HFF-Myc (cell line): ENCODE measurements at places on chromosomes 7 and 10.

DNA sequence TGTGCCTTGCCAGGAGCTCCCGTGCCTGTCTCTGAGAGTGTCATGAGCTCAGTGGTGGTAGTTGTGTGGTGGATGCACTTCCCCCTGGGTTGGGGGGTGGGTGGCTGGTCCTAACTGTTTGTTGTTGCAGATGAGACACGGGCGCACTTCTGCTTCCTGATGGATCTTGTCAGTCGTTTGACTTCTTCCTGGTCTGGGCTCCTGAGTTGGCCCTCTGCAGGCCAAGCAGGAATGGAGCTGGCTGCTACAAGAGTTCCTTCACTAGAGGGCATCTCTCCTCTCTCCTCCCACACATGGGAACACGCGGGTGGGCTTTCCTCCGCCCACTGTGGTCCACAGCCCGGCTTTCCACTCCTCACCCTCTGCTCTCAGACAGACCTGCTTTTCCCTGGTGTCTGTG lies 82.0 kb downstream of the BMS1 start:
- no peak for DNase-seq

- DNase-seq = no peak
Observed at GRCh38 chr7:135247746-135248471, 14.3 kb downstream of the STRA8 start.

DNA sequence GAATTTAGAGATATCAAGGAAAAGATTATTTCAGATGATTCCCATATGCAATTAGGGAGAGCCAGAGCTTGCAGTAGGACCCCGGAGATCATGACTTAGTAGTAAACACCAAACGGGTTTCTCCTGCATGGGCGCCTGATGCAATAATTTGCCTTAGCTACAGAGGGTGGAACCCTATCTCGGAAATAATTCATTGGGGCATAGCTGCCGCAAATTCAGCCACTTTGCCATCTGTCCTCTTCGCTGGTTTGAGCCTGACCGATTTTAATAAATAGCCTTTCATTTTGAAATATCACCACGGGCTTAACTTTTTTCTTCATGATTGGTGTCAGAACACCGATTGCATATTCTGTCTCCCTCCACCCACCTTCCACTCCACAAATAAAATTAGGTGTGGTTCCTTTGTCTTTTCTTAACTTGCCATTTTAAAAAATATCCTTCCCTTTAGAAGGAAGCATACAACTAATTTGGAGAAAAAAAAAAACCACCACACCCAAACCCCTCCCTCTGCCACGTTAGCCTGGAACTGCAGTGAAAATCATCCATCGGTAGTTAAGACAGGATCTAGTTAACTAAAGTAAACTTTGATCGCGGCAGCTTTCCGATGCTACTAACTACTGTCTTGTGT lies 1.4 kb downstream of the GARS1 start:
- DNase-seq = no peak

- DNase-seq = no peak
Observed at GRCh38 chr7:150410680-150411346, 31.7 kb downstream of the ZNF775 start.

DNA sequence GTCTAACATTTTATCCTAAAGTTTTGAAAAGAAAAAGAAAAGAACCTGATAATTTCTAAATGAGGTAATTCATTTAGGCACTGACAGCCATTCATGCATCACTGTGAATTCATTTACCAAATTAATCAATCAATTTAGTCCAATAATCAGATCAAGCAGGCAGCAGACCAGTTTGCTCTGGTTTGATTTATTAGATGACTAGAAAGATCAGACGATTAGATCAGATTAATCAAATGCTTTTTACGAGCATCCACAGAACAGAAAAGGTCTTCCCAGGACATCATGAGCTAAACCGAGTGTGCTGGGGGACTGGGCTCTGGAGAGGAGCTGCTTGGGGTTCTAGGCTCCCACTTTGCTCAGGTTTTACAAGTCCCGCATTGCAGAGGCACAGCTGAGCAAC lies 226.5 kb upstream of the MYO3A start:
- no peak for DNase-seq

DNA sequence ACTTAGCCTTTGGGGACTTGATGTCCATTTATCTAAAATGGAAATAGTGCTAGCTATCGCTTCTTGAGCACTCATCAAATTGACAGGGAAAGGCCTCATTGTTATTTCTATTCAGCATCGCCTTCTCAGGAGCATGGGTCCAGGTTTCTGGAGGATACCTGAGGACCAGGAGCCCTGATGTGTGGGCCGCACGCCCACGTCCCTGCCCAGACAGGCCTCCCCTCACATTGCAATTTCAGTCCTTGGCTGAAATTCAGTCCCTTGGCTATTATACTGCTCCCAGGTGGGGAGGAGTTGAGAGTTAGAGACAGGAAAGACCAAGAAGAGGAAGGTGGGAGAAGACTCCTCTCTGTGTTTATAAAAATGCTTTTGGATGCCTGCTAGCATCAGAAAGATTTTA lies 38.9 kb downstream of the GPRIN2 start:
- DNase-seq = no peak

DNA sequence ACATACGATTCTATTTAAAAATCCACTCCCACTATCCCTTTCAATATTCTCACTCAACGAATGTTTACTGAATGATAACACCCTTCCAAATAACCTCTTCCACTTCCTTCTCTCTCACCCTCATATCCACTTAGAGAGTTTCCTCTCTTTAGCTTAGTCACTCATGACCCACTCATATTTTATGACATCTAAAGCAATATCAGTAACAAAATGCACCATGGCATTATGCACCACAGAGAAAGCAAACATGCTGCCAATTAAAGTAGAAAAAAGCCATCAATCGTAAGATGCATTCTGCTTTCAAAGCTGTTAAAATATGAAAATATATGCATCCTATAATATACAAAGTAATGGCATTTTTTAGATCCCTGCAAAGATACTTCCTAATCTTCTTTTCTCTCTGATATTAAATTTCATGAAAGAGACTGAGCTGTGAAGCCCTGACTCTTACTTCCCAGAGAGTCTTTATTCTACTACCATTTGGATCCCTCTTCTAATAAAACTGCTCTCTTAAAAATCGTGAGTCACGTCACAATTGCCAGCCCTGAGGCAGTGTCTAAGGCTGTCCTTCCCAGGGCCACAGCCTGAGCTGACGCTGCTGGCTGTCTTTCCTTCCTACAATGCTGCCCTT lies 283.0 kb upstream of the KLF6 start:
- DNase-seq = no peak

DNA sequence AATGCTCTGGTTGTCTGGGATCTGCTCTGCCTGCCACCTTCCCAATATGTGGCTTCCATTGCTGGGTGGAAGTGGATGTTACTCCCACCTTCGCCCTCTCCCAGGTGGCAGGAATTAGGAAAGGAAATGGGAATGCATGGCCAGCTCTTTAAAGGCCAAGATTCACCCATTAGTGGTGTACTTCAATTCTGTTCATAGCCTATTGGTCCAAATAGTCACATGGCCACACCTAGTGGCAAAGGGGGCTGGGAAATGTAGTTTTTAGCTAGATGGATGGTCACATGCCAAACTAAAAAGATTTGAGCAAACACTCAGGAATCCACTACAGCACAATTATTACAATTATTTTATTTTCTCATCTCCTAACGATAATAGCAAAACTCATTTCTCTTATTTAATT lies 135.1 kb downstream of the NPY start:
- no peak for DNase-seq

GRCh38 chr10:3215153-3215775 lies 42.7 kb upstream of the PITRM1 start:
- DNase-seq = no peak

DNA sequence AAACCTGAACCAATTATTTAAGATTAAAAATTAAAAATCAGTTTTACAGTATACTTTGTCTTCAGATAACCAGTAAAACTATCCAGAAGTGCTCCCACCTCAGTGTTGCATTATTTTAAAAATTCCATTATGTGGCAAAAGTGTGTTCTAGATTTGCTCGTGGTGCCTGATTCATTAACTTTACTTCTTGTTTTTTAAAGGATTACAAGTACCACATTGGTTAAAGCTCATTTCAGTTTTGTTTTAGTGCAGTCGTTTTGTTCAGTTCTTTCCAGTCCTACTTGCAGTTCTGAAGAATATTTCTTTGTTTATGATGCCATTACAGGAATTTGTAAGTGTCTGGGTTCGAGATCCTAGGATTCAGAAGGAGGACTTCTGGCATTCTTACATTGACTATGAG lies 69.0 kb downstream of the SNX10 start:
- DNase-seq = no peak

DNA sequence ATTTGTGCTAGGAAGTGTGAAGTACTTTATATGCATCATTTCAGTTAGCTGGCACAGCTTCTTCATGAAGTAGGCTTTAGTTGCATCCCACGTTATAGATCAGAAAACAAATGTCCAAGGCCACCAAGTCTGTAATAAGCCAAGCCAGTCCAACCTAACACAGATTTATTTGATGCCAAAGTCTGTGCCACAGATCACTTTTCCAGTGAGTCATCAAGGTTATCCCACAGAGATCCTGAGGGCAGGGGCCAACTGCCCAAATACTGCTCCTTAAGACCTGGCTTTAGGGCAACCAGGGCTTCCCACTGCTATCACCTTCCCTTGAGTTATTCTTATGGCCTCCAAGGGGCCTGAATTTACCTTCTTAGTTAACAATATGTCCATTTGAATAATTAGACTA lies 1340.4 kb downstream of the XPNPEP1 start:
- no peak for DNase-seq

DNA sequence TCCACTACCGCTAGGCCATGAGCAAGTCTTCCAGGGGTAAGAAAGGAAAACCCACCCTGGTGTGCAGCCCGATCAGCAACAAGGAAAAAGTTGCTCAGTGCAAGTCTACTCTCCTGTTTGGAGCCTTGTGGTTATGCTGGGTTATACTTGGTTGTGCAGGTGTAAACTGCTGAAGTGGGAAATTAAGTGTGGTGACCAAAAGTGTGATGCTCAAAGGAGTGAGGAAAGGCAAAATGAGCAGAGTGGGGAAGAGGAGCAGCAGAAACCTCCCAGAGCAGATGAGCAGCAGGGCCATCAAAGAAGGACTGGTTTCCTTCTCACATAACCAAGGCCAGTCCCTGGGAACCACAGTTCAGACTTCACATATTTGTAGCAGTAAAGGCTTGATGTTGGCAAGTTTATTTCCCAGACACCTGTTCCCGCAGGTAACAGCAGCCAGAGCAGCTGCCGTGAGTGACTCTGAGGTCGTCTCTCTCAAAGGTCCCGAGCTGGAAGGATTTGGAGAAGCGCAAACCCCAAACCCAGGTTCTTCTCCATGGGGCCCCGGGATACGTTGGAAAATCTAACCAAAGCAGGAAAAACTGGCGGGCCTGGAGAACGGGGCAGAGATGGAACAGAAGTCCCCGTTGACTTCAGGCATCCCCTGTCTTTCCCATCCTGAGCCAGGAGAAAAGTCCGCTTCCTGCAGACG lies 607 bp upstream of the SMO start:
- DNase-seq = no peak

GRCh38 chr7:1264345-1265280 lies 31.9 kb downstream of the UNCX start:
- DNase-seq = no peak

- DNase-seq = no peak
Observed at GRCh38 chr10:131936736-131937135, 35.9 kb downstream of the PPP2R2D start.

GRCh38 chr7:148697256-148698006 lies 1.3 kb upstream of the CUL1 start:
- DNase-seq = peak; percentile 69

GRCh38 chr10:31816318-31816717 lies 112.3 kb downstream of the ARHGAP12 start:
- DNase-seq = no peak

GRCh38 chr7:120919466-120919865 lies 31.1 kb upstream of the ING3 start:
- no peak for DNase-seq

GRCh38 chr7:127525866-127526480 lies 59.4 kb downstream of the GCC1 start:
- DNase-seq = no peak

DNA sequence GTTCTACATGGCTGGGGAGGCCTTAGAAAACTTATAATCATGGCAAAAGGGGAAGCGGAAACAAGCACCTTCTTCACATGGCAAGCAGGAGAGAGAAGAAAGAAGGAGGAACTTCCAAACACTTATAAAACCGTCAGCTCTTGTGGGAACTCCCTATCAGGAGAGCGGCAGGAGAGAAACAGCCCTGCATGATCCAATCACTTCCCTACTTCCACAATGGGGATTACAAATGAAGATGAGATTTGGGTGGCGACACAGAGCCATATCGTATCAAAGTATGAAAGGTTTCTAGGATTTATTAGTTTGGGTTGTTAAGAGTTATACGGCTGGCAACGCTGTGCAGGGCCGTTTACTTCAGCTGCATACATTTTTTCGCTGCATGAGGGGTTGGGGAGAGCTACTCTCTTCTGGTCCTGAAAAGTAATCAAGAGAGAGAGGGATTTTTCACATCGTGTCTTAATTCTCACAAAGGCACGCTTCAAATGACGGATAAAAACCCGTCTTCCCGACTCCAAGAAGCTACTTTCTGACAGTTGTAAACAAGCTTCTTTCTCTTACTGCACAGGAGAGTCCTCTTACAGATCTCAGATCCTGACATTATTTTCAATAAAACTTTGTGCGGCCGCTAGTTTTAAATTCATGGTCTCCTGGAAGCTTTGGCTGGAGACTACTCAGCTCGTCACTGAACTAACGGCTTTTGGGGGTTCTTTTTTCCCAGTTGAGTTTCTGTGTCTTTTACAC lies 751 bp upstream of the GTPBP10 start:
- no peak for DNase-seq

GRCh38 chr7:102059524-102059923 lies 227.1 kb upstream of the SH2B2 start:
- DNase-seq = no peak

GRCh38 chr10:115964827-115965226 lies 308.2 kb downstream of the GFRA1 start:
- DNase-seq = no peak

- no peak for DNase-seq
Observed at GRCh38 chr7:144835155-144835611, 670 bp downstream of the TPK1 start.

DNA sequence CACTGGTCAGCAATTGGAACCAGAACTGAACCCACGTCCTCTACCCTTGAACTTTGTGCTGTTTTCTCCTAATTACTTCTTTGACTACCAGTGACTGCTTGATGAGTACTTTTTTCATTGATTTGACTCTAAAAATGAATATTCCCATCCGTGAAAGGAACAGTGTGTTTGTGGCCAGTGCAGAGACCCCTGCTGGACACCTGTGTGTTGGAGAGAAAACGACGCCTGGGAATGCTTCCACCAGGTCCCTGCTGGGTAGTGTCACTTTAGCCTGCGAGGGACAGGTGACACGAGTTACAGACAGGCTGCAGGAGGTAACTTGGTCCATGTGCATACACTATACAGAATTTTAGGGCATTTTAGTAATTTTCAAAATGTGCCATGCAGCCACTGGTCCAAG lies 6.8 kb upstream of the GJD4 start:
- no peak for DNase-seq

GRCh38 chr7:124996778-124997177 lies 67.2 kb upstream of the POT1 start:
- no peak for DNase-seq

DNA sequence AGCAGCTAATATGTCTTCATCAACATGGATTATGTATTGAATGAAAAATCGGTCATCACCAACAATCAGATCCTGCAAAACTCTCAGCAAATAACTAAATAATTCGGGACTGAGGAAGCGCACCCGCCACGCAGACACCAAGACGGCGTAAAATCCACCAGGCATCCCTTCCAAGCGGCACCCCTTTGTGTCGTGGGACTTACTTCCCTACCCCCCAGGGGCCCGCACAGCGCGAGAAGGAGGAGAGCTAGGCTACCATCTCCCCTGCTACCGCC lies 721 bp downstream of the ARL3 start:
- DNase-seq = no peak

GRCh38 chr7:79882922-79883321 lies 251.7 kb upstream of the GNAI1 start:
- no peak for DNase-seq
